CD4-positive, alpha-beta T cell treated with Interleukin-10 for 1 hour (primary cell): ENCODE measurements at places on chromosomes 6 and 20.

DNA sequence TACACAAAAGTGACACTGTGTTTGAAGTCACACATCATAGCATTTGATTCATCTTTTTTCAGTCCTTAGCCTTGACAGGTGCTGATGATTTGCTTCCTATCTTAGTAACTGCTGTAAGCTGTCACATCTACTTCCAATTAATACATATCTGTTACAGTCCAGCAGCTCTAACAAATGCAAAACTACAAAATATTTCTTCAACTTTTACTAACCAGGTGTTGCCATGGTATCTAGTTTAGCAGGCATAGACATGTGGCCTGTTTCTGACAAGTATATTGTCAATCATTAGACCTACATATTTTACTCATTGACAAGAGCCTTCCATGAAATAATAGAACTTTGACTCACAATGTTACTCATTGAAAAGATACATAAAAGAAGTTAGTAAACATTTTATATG, 1159.7 kb downstream of the GRIK2 start:
- DNase-seq, result no peak

DNA sequence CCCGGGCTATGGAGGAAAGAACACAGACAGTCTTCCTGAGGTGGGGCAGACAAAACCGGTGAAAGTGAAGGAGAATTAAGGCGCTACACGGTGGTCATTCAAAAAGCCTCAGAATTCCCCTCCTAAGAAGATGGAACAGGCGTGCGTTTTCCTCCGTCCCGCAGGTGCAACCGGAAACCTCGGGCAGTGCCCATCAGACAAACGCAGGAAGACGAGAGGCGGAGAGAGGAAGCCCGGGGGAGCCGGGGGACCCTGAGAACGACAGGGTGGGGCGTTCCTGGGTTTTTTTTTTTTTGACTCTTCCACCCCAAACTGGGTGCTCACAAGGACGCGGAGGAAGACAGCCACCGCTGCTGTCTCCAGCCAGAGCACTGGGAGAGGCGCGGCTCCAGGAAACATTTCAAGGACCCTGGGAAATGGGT, 25.4 kb downstream of the TTLL2 start:
- no peak for DNase-seq

DNA sequence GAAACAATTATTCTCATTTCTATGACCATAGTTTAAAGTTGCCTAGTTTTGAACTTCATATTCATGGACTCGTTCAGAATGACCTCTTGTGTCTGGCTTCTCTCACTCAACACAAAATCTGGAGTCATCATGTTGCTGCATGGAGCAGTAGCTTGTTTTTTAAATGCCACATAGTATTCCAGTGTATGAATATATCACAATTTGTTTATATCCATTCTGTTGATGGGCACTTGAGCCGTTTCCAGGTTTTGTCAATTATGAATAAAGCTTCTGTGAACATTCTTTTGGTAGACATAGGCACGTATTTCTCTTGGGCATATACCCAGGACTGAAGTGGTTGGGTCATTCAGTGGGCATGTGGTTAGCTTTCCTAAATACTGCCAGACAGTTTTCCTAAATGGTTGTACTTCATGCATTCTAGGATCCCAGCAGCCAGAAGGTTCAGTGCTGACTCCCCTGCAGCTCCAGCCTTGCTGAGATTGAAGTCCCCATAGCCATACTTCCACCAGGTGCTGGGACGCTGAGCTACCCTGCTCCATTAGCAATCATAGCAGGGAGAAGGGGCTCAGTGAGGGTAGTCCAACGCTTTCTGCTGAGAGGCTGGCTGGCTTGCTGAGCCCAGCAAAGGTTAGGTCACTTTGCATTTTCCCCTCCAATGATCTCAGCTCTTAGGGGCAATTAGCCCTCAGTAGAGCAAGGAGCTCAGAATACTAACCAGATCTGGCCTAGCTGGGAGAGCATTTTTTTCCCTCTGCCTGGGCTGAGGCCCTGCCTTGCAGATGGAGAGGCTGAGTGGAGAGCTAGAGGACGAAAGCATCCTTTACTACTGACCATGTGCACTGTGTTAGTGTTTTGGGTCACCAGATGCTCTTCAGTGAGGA, 35.7 kb upstream of the CTNNBL1 start:
- DNase-seq, result no peak

- peak; percentile 15 for DNase-seq
Measured at GRCh38 chr20:47606983-47607613, 105.4 kb downstream of the NCOA3 start.

- peak; percentile 71 for DNase-seq
Measured at GRCh38 chr20:48635791-48636267, 192.0 kb downstream of the PREX1 start.

DNA sequence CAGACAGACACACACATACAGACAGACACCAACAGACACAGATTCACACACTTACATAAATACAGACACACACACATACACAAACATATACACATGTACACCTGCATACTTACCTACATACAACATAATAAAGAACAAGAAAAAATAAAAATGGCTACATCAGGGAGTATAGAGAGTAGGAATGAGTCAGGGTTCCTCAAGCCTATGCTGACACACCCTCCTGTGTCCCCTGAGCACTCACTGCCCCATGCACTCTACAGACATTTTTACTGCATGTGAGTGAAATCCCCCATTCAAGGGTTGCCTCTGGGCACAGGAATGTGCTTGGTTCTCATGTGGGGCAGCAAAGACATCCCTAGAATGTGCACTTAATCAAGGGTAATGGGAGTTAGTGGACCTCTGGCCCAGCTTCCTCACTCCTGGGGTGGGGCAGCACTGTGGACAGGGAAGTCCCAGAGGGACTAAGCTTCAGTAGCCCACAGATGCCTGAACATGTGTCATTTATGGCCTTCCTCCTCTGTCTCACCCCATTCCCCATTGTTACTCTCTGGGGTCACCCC, 185.9 kb upstream of the FOXA2 start:
- DNase-seq, result no peak

DNA sequence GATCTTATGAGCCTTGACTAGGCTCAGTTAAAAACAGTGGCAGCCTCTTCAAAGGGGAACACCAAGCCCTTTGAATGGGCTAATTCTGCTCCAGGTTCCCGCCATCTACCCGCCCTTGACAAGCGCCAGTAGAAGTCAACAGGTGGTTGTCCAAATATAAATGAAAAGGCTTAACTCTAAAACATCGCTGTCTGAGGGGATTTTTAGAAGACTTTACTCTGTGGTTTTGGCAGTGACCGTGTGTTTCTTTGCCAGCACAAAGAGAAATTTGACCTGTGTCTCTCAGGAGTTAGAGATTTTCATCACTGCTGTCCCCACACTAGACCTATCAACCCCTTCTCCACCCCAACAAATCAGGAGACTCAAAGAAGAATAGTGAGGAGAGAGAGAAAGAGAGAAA, 19.8 kb upstream of the SIM1 start:
- no peak for DNase-seq

- no peak for DNase-seq
Measured at GRCh38 chr6:148218542-148219258, 123.9 kb upstream of the SASH1 start.

- DNase-seq, result no peak
Measured at GRCh38 chr6:155373276-155373675, 59.0 kb upstream of the TFB1M start.

DNA sequence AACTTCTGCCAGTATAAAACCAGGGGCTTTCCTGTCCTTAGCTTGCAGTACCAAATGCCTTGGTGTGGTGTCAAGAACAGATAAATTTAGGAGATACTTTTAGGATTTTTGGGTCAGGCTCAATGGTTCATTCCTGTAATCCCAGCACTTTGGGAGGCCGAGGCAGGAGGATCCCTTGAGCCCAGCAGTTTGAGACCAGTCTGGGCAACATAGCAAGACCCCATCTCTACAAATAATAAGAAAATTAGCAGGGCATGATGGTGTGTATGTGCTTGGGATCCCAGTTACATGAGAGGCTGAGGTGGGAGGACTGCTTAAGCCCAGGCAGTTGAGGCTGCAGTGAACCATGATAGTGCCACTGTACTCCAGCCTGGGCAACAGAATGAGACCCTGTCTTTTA, 3.2 kb upstream of the ZBTB12 start:
- no peak for DNase-seq

- DNase-seq, result no peak
Measured at GRCh38 chr20:25457886-25458680, 50.6 kb downstream of the GINS1 start.

DNA sequence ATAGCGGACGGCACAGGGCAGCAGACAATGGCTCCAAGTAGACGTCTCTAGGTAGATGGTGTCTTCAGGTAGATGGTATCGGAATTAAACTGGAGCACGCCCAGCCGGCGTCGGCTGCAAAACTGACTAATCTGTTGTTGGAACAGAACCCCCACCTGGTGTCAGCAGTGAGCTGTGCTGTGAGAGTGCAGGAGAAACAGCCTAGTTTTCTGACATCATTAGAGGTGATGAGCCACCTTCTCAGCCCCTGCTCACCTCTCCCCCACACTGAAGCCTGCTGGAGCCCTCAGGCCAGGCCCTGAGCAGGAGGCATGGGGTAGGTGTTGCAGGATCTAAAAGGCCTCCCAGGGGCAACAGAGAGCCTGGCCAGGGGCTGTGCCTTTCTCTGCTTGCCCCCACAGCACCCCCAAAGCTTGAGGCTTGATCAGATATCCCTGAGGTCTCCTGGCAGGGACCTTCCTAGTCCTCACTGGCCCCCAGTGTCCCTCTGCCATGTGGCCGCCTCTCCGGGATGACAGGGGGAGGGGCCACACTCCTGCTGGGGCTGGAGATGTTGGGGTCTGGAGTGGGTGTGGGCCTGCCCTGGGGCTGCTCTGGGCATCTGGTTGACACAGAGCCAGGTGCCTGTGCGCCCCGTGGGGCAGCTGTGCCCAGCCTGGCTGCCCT, 6.9 kb upstream of the HELZ2 start:
- peak; percentile 83 for DNase-seq

DNA sequence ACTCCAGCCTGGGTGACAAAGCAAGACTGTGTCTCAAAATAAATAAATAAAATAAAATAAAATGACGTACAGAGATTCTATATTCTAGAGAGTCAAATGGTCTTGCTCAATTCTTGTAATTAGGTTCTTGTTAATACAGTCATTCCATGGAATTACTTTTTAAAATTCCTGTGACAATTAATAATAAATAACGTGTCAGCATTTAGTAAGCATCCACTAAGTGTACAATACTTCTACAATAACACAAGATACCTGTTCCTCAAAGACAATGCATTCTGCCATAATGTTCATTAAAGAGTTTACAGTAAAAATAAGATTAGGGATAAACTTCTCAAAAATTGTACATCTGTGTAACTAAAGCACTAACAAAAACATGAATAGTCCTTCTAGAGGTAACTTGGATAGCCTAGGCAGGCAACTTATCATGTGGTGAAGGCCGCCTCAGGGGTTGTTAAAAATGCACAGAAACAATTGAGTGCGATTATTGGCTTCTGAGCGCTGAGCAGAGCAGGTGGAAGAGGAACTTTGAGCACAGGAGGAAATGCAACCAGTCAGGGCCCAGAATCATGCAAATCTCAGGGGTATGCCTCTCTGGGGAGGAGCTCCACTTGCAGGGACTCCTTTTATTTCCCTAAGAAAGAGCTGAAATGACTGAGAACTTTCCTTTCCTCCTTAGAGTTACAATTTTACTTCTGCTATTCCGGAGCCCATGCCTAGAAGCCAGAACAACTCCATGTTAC, 37.1 kb downstream of the QRSL1 start:
- DNase-seq, result no peak

DNA sequence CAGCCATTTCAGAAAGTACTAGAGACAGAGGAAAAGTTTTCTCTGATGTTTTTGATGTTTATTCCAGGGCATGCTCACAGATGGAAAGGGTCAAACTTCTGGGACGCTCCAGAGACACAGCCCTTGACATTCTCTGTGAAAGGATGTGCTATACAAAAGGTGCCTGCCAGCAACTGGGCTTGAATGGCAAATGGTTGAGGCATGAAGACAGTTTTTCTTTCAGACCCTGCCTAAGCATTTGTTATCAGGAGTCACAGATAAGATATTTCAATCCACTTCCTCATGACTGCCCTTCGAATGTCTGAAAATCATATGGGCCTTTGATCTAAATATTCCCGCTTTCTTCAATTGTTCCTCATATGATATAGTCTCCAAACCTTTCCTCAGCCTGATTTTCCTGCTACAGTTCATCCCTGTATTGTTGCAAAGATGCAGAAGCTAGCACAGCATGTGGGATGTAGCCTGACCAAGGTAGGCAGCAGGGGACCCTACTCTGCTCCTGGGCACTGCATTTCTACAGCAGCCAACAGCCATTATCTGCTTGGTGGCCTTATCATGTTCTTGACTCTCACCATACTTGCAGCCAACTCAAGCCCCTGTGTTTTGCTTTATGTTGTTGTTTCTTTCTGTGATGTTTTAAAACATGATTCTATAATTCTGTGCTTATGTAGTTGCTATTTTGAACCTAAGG, 14.6 kb upstream of the TXLNB start:
- no peak for DNase-seq

DNA sequence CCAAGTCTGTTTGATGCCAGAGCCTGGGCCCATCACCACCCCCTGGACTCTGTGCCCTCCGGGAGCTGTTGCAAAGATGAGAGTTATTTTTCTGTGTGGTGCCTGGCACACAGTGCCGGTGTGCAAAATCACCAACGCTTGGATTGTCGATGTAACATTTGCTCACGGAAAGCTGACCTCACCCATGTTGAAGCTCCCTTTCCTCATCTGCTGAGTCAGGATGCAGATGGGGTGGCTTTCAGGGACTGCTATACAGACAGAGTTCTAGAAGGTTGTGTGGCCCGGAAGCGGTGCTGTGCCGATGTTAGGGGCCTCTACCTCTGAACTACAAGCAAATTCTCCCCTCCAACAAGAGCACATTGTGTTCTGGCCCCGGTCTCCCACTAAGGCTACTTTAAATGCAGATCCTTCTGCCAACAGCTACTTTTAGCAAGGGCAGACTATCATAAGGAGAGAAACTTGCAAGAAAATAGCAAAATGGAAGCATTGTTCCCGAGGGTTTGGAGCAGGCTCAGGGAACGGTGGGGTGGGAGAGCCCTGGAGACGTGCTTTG, 34.0 kb downstream of the EYA2 start:
- DNase-seq, result no peak

GRCh38 chr6:82711971-82712370, 348.4 kb downstream of the TPBG start:
- no peak for DNase-seq

GRCh38 chr6:107304421-107305025, 154.8 kb downstream of the PDSS2 start:
- no peak for DNase-seq

GRCh38 chr20:5608442-5609161, 141.6 kb upstream of the SHLD1 start:
- DNase-seq, result peak; percentile 44

DNA sequence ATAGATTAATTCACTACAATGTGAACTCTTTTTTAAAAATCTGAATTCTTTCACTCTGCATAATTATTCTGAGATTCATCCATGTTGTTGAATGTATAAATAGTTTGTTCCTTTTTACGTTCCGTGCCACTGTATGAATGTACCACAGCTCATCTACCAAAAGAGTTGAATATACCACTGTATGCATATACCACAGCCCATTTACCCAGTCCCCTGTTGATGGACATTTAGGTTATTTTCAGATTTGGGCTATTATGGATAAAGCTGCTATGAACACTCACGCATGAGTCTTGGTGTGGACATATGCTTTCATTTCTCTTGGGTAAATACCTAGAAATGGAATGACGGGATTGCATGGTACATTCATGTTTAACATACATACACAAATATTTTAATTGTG, 28.2 kb downstream of the PNPLA1 start:
- no peak for DNase-seq

GRCh38 chr6:130967502-130968445, 95.3 kb downstream of the EPB41L2 start:
- DNase-seq, result no peak

- no peak for DNase-seq
Measured at GRCh38 chr6:11188161-11188915, 44.1 kb downstream of the NEDD9 start.

- no peak for DNase-seq
Measured at GRCh38 chr20:49268600-49269365, 9.1 kb downstream of the ZNFX1 start.
